ENCODE measurements at places on chromosomes 2 and 18.

DNA sequence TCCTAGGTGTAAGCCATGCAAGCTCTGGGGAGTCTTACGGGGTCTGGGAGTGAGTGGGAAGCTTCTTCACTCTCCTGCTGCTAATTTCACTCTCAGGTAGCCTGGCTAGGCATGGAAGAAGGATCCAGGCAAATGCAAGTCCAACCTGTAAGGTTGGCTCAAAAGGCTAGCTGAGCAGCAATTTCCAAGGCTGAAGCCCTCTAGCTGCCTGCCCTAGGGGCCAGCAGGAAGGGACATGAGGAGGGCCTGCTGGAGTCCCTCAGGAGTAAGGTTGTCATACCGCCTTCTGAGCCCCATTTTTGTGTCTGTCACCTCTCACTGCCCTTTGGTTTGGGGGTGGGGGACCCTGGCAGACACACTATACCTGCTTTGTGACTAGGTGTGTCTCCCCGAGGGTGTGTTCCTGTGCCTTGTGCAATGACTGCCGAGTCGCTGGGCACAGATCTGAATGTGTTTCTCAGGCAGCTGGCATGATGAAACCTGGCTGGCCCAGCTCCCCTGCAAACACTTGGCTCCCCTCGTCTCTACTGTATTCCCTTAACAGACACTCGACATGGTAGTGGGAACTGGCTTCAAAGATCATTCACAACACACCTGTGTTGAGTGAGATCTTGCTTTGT is 123.9 kb upstream of the FAM136A start:
- H3K36me3 ChIP-seq = no peaks in the 10 kb centered on the region
- peaks cover 4% of the 10 kb centered on the region for H3K27me3 ChIP-seq
- no peaks in the 10 kb centered on the region for H3K4me1 ChIP-seq
- H3K27ac ChIP-seq = no peak overlapping the region
- no peak overlapping the region for H3K4me3 ChIP-seq
- no peak for DNase-seq

DNA sequence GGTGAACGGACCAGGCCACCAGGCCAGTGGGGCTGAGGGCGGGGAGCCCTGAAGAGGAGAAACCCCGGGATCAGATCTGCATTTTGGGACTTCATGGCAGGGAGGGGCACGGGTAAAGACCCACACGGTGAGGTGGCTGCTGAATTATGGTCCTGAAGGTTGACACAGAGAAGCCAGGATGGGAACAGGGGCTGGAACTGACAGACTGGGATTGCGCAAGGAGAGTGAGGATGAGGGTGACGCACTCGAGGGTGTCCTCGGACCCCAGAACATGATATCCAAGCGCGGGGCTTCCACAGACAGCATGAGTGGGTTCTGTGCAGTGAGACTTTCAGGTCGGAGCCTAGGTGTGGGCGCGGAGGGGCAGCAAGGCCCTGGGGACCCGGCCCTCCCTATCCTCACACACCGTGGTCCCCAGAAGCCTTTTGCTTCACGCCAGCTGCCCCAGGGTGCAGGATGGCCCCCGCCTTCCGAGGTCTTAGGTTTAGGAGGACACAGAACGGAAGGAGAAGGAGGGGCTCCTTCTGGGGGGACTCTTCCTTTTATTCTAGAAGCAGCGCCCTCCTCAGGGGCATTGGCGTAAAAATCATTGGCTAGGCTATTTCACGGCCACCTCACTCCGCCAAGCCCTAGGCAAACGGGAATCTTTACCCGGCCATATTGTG is 416.8 kb upstream of the HS6ST1 start:
- H3K4me1 ChIP-seq = no peaks in the 10 kb centered on the region
- H3K27me3 ChIP-seq = peaks cover 2% of the 10 kb centered on the region
- H3K36me3 ChIP-seq = no peaks in the 10 kb centered on the region
- no peak for DNase-seq
- H3K4me3 ChIP-seq = no peak overlapping the region

DNA sequence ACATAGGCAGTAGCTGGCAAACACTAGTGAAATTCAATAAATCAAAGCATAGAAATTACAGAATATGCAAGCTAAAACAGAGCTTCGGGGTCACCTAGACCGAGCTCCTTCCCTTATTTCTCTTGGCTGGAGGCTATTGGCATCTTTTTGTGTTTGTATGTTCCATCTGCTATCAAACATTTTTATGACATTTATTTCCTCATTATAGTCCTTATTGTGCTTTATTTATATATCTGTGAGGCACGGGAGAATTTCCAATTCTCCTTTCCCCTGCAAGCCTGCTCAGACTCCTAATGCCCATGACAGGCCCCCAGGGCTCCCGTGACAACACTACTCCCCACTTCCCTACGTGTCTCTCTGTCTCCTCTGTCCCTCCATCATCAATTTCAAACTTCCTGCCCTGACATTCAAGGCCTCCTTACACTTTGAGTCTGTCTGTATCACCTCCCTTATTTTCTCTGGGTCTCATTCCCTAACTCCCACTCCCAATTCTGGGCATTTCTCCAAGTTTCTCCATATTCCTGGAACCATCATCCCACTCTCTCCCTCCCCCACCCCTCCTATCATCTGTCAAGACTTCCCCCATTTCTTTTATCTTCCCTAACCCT is 316.9 kb downstream of the OSR1 start:
- no peaks in the 10 kb centered on the region for H3K36me3 ChIP-seq
- no peak overlapping the region for H3K27ac ChIP-seq
- H3K27me3 ChIP-seq = no peaks in the 10 kb centered on the region
- no peak for DNase-seq
- H3K4me1 ChIP-seq = no peaks in the 10 kb centered on the region

DNA sequence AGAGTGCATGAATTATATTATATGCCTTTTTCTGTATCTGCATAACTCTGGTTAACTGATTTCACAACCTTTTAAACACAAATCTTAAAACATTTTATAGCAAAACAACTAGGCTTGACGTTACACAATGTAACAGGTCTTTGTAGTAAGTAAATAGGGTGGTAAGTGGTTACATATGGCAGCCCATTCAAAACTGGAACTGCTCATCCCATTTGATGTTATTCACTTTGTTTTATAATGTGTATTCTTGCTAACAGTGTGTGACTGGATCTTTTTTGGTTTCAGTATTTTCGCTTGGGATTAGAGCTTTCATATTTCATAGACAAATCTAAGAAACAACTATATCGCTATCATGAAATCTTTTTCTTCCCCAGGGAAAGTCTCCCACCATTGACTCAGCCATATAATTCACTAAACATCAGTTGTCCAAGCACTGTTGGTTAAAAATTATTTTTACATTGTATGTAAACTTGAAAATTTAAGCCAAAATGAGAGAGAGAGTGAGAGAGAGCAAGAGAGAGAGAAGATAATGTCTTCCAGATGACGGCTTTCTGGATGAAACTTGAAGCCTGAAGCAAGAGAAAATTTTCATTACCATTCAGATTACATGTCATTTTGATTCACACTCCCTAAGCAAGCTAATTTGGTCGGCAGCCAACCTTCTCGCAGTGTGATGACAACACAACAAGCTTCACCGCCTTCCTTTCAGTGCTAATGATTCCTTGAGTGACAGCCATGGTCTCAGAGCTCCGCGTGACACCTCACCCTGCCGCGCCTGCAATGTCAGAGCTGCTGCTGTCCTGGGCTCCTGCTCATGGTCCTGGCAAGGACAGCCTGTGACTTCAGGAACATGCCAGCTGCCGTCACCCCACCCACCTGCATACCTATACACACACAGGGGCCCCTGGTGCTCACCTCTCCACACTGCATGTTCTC is 946.9 kb upstream of the SOX11 start:
- H3K4me3 ChIP-seq = no peak overlapping the region
- DNase-seq = no peak
- no peaks in the 10 kb centered on the region for H3K4me1 ChIP-seq

GRCh38 chr2:69514819-69515218 is 77.6 kb upstream of the NFU1 start:
- no peak for DNase-seq
- H3K4me3 ChIP-seq = no peak overlapping the region
- H3K36me3 ChIP-seq = peaks cover 95% of the 10 kb centered on the region
- H3K4me1 ChIP-seq = no peaks in the 10 kb centered on the region

DNA sequence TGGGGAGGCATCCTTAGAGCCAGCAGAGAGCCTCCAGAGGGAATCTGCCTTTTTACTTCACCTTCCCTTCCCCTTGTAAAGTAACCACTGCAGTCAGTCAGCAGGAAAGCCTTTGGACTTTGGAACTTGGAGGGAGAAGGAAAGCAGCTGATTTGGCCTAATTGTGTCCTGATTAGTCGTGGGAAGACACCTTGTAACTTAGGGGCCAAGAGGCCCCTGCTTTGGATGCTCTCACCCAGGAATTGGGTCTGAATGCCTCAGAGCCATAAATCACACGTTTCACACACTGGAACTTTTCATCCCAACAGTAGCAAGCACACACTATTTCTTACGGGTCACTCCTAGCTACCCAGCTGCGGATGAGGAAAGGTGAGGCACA is 81.0 kb upstream of the PPM1B start:
- H3K36me3 ChIP-seq = no peaks in the 10 kb centered on the region
- H3K27ac ChIP-seq = peak overlapping the region; percentile 69
- H3K4me1 ChIP-seq = peaks cover 27% of the 10 kb centered on the region
- DNase-seq = no peak

- no peak overlapping the region for H3K27ac ChIP-seq
- no peak overlapping the region for H3K4me3 ChIP-seq
- DNase-seq = no peak
These were observed 231.7 kb downstream of the MTX2 start for GRCh38 chr2:176500901-176501300.

- no peaks in the 10 kb centered on the region for H3K4me1 ChIP-seq
- DNase-seq = no peak
- no peaks in the 10 kb centered on the region for H3K27me3 ChIP-seq
- no peak overlapping the region for H3K4me3 ChIP-seq
- H3K36me3 ChIP-seq = no peaks in the 10 kb centered on the region
These were observed 47.4 kb downstream of the FSIP2 start for GRCh38 chr2:185785851-185786473.

- no peaks in the 10 kb centered on the region for H3K27me3 ChIP-seq
- H3K4me3 ChIP-seq = no peak overlapping the region
- H3K4me1 ChIP-seq = no peaks in the 10 kb centered on the region
- DNase-seq = no peak
- no peaks in the 10 kb centered on the region for H3K36me3 ChIP-seq
These were observed 106.4 kb upstream of the HNMT start for GRCh38 chr2:137857881-137858280.

DNA sequence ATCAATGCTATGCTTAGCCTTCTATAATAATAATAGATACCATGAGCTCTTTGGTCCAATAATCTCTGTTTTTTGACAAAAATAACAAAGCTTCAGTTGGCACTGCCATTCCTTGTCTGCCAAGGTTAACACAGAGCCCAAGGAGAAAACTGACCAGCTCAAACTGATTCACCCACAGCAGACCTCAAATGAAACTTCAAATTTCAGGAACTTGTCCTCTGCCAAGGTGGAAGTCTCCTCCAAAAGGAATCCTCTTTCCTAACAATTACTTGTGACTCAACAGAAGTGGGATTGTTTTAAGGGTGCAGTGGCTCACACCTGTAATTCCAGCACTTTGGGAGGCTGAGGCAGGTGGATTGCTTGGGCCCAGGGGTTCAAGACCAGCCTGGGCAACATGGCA is 12.1 kb downstream of the AAK1 start:
- no peak overlapping the region for H3K27ac ChIP-seq
- H3K4me3 ChIP-seq = peak overlapping the region; percentile 42
- H3K36me3 ChIP-seq = peaks cover 9% of the 10 kb centered on the region
- H3K4me1 ChIP-seq = peaks cover 65% of the 10 kb centered on the region

GRCh38 chr18:22739061-22739642 is 194.0 kb upstream of the RBBP8 start:
- no peaks in the 10 kb centered on the region for H3K36me3 ChIP-seq
- no peaks in the 10 kb centered on the region for H3K4me1 ChIP-seq
- no peak for DNase-seq

DNA sequence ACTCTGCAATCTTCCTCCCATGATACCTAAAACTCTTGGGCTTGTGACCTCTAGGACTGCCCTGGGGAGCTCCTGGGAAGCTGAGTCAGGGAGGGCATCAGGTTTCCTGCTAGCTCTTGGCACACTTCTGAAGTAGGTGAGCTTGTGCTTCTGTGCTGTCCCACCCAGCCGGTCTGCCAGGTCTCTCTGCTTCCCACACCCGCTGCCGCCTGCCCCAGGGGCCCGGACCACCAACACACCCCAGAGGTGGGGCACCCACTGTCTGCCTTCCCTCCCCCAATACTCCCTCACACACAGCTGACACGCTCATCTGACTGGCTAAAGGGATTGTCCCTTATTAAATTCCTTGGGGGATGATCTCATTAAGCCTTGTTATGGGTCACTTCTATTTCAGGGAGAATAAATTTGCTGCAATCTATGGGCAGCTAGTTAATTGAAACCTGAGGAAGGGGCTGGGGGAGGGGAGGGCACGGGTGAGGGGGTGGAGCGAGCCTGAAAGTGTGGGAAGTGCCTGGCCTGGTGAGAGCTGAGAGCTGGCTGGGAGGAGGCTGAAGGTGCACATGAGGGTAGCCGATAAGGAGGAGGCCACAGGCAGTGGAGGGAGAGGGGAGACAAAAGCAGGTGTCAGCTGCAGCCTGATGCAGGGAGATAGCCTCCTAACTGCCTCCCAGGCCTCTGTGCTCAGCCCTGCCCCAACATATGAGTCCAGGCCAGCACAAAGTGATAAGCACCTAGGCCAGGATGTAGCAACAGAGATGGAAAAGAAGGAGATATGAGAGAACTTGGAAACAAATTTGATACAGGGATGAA is 48.8 kb downstream of the HAUS1 start:
- H3K4me3 ChIP-seq = no peak overlapping the region
- H3K36me3 ChIP-seq = no peaks in the 10 kb centered on the region

GRCh38 chr2:1802469-1803216 is 58.3 kb upstream of the PXDN start:
- H3K27me3 ChIP-seq = no peaks in the 10 kb centered on the region
- no peaks in the 10 kb centered on the region for H3K36me3 ChIP-seq
- DNase-seq = no peak
- H3K27ac ChIP-seq = no peak overlapping the region
- H3K4me3 ChIP-seq = no peak overlapping the region
- no peaks in the 10 kb centered on the region for H3K4me1 ChIP-seq

DNA sequence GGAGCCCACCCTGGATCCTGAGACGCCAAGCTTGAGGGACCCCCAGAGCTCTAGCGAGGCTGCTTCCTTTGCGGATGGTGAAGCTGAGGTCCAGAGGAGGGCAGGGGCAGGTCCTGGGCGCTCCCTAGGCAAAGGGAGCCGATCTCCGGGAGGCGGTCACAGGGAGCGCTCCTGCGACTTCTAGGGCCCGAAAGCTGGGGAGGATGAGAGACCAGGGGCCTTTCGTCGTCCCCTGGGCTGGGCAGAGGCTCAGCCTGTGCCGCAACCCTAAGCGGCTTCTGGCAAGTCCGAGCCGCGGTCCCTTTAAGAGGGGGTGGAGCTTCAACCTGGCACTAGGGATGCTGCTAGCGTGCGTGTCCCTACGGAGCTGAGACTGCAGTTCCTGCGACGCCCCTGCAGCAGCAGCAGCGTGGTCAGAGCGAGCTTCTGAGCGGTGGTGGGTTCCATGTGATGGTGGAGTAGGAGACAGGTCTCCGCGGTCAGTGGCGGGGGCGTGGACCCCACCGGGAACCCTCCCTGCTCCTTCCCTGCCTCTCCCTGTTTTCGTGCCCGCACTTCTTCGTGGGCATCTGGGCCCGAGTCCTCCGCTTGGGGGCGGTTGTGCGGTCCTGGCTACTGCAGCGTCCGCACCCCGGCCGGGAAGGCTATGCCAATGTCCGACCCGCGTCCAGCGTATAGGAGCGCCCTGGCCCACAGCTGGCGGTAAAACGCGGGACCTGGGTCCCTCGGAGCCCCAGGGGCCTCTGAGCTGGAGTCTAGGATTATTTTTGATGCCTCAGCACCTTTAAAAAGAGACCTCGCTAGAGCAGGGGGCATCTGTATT is 154.6 kb downstream of the CCDC74A start:
- H3K4me3 ChIP-seq = peak overlapping the region; percentile 79
- no peaks in the 10 kb centered on the region for H3K36me3 ChIP-seq
- H3K27ac ChIP-seq = peak overlapping the region; percentile 5

Data from CD4-positive, CD25-positive, alpha-beta regulatory T cell (primary cell).